ENCODE measurements at places on chromosomes 7 and 10.

DNA sequence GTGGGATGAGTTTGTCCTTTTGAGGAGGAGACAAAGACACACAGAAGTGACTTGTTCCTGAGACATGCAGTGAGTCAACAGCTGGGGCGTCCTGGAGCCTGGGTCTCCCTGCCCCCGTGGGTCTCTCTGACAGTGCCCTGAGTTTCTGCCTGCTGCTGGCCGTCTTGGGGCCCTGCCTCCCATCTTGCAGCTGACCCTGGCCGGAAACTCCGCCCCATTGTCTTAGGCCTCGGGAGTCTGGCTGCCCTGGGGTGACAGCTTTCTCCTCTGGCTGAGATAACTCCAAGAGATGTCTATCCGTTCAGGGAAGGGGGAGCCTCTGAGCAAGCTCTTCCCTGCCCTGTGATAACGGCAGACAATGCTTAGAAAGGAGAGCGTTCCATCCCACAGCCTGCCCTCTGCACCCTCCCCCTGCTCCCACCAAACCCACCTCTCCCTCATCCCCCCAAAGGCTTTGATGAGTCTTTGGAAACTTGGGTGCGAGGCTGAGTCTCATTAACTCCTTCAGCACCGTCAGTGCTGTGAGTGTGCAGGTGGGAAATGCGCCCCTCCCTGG, 69.5 kb upstream of the PODXL start:
- DNase-seq: no peak

GRCh38 chr7:7977774-7978173, 9.2 kb downstream of the GLCCI1 start:
- DNase-seq: no peak

DNA sequence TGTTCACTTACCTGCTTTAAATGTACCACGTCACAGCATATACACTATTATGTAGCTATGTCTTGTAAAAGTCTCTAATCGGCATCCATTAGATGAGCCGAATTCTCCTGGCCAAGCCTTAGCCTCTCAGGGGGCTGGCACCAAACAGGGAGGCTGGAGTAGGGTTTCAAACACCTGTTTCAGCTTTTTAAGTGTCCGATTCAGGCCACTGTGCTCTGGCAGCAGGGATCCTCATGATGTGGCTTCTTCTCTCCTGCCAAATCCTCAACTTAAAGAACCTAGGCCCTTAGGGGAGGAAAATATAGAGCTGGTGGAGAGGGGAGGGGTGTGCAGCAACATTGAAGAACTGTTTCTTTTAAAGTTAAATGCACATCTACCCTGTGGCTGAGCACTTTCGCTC, 68.5 kb upstream of the NFKB2 start:
- no peak for DNase-seq

DNA sequence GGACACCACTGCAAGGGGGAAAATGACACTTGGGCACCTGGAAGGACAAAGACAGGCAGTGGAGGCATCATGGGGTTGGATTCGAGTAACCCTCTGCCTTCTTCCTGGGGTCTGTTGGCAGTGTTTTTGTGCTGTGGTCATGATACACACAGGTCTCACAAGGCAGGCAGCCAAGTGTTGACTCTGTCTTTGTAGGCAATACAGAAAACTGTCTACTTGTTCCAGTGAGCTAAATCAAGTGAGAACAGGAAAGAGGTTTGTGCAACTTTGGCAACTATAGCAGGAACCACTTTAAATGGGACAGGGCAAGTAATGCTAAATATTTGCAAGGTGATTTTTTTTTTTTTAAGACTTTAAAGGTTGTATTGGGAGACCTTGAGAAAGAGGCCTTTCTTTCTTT, 578.6 kb upstream of the GALNT17 start:
- no peak for DNase-seq

DNA sequence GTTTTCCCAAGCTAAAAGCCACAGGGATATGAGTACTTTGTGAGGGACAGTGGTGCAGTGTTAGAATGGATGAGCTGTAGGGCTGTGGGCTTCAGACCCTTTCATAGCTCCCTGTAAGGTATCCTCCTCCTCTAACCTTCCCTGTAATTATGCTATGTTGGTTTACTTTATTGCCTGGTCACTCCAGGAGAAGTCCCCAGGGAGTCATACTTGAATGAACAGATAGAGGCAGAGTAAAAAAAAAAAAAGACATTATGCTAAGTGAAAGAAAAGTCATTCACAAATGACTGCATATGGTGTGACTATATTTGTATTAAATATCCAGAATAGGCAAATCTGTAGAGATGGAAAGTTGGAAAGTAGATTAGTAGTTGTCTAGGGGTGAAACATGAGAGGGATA, 434.4 kb downstream of the AUTS2 start:
- no peak for DNase-seq

- no peak for DNase-seq
Observed at GRCh38 chr7:94357076-94357475, 37.6 kb upstream of the COL1A2 start.

DNA sequence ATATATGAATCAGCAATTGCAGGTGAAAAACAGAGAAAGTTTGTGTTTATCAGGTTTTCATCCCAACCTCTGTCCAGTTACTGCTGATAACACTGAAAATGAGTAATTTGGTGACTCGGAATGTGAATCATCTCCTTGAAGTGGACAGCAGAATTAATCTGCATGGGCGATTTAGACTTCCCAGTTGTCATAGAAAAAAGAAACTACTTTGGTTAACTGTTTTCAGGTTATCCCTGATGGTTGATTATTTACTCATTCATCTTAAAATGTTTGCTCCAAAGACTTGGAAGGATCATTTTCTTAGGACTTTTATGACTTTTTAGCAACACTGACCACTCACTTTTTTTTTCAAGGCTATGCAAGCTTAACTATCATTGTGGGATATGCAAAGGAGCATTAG, 504.1 kb upstream of the ANKRD30A start:
- no peak for DNase-seq

GRCh38 chr10:25338271-25338670, 163.5 kb downstream of the GPR158 start:
- DNase-seq: no peak

GRCh38 chr10:78934532-78934898, 134.3 kb upstream of the ZMIZ1 start:
- DNase-seq: no peak

DNA sequence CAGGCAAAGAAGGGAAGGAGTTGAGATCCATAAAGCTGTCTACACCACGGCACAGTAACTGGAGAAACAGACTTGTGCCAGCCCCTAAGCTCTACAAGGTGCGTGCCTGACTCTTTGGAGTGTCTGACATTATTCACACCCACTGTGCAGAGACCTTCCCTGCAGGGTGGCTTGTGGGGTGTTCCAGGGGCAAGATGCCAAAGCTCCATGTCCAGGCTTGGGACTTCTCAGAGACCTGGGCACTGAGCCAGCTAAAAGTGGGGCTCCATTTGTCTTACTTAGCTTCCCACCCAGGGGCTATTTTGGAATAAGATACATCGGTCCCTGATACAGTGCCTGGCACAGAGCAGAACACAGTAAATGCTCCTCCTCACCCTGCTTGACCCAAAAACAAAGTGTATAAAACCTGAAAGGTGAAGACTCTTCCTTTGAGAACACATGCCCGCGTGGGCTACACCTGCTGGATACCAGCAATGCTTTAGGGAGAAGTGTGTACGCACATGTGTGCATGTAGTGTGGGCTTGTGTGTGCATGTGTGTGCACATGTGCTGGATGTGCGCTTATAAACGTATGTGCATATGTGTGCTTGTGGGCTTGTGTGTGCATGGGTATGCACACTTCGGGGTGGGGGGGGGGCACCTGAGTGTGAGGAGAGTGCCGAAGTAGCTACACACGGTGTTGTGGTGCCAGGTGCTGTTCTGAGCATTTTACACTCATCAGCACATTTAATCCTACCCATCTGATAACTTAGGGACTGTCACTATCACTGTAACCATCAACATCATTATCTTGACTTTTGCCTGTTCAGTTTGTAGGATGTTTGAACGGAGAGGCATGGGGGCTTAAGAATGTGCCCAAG, 143.0 kb downstream of the ARHGAP22 start:
- DNase-seq: no peak

- no peak for DNase-seq
Observed at GRCh38 chr10:112812586-112812985, 137.5 kb upstream of the TCF7L2 start.

DNA sequence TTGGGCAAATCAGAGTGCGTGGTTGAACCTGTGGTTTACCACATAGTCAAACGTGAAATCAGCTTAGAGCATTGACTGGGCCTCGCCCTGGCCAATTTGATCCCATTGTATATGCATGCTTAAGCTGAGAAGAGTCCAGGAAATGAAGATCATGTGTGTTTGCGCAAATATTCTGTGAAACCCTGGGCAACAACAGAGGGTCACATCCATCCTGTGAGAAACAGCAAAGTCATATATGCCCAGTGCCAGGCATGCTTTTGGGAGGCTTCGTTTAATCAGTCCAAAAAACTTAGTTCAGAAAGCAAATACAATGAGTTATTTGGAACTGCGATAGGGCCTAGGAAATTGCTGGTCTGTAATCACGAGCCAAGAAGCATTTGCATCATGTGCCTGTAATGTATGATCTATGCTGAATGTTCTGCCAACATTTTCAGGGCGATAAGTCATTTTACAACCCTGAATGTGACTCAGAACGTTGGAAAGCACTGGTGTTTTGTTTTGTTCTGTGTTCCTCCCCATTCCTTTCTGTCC, 412.1 kb upstream of the CELF2 start:
- DNase-seq: peak; percentile 3

DNA sequence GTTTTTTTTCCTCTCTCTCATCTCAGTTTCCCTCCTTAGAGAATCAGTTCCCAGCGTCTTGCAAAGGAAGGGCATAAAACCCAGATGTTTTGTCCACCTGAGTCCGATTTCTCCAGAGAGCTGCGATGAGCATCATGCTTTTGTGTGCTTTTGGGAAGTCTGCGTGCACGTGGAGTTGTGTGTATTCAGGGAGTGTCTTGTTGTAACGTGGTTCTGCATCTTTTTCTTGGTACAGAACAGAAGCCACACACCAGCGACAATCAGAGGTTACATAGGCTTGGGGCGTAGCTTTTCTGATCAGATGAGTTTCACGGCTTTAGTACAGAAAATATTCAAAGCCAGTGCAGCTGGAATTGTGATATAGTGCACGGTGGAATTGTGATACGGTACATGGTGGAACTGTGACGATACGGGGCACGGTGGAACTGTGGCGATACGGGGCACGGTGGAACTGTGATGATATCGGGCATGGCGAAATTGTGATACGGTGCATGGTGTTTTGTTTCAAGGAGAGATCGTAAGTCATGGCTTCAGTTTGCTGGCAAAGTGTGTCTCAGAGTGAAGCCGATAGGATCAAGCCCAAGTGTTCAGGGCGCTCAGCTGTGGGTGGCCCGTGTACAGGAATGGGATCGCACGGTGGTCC, 32.8 kb downstream of the FOXK1 start:
- no peak for DNase-seq

DNA sequence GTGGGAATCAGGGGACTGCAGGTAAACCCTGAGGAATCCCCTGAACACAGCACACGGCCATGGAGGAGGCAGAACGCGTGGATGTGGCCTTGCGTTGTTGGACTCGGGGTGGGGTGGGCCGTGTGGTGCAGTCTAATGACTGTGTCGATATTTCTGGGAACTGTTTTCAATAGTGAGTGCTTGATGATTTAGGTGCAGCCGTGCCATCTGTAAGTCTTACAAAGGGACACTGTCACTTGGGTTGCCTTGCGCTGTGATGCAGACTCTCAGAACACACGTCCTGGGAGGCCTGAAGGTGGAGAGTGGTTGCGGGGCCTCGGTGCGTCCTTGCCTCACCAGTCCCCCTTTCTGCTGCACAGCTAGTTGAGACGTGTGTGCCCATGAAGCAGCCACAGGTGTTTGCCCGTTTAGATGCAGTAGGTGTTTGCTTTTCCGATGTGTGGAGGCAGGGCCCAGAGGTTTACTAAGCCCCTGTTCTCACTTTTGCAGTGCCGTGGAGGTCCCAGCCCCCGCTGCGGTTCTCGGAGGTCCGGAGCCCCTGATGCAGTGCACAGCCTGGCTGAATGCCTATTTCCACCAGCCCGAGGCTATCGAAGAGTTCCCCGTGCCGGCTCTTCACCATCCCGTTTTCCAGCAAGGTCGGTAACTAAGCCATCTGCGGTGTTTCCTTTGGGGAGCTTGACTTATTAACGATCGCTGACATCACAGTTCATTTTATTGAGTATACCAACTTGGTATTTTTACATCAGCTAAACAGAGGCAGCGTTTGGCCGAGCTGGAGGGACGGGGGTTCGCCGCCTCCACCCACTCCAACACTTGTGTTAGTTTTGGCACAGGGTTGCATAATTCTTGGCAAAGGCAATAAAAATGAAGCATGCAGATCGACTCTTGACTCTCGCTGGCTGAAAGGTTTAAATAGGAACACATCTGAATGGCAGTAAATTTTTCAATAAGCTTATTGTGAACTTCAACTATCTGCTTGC, 240.7 kb downstream of the MGMT start:
- no peak for DNase-seq

DNA sequence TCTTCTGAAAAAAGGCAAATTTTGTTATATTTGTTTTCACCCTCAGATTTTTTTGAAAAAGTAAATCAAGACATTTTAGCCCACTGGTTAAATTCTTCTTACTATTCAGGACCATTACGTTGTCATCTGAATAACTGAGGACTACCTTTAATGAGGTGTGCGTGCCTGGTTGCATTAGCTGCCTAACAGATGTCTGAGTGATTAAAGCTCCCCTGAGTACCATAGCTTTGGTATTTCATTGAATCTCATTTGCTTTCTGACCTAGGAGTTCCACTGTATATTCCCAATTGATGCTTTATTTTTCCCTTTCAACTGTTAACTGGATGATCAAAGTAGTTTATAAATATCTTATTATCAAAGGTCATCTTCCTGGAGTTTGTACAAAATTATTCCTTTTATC, 410.0 kb upstream of the SEMA3D start:
- DNase-seq: no peak

DNA sequence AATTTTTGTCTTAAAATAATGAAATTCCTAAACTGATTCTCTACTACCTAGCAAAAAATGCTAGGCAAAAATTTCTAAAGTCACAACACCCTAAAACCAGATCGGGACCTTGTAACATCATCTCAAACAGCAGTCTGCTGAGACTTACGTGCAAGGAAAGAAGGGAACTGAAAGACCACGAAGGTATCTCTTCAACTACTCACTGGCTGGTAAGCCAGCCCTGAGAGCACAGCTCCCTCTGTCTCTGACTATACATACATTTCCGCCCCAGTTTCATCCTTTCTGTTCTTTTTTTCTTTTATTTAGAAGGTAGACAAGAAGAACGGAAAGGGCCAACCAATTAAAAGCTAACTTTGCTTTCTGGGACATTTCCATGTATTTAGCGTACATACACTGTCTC, 15.6 kb downstream of the SORCS1 start:
- DNase-seq: no peak

All from stimulated activated CD4-positive, alpha-beta T cell treated with anti-CD3 and anti-CD28 coated beads, Interleukin-15, amount 100 ng/mL, for 24 hours (primary cell).